ENCODE measurements at places on chromosomes 16 and 17.

DNA sequence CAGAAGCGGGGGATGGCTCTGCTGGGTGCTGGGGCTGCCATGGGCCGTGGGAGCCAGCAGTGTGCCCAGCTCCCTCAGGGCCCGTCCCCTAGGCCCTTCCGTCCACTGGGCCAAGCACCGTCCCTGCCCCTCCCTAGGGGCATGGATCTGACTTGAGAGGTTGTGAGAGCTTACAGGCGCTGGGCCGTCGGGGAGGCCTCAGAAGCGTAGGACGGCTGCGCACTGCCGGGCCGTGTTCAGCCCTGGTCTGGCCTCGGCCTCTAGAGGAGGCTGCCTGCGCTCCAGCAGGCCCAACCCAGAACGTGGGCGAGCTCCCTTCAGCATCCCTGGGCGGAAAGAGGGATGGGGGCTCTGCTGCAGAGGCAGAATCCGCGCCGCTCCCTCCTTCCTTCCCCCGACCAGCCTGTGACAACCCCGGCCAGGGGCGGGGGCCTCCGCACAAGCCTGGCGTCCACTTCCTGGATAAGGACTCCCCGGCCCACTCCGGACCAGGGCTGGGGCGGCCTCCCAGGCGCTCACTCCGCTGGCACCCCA lies 685 bp upstream of the MPG start:
- DNase-seq = peak; percentile 85

GRCh38 chr16:414395-415169 lies 10.9 kb upstream of the RAB11FIP3 start:
- no peak for DNase-seq

- no peak for DNase-seq
Measured at GRCh38 chr16:27439271-27440018, 37.5 kb downstream of the IL21R start.

- no peak for DNase-seq
Measured at GRCh38 chr16:77943801-77944200, 78.5 kb upstream of the CLEC3A start.

DNA sequence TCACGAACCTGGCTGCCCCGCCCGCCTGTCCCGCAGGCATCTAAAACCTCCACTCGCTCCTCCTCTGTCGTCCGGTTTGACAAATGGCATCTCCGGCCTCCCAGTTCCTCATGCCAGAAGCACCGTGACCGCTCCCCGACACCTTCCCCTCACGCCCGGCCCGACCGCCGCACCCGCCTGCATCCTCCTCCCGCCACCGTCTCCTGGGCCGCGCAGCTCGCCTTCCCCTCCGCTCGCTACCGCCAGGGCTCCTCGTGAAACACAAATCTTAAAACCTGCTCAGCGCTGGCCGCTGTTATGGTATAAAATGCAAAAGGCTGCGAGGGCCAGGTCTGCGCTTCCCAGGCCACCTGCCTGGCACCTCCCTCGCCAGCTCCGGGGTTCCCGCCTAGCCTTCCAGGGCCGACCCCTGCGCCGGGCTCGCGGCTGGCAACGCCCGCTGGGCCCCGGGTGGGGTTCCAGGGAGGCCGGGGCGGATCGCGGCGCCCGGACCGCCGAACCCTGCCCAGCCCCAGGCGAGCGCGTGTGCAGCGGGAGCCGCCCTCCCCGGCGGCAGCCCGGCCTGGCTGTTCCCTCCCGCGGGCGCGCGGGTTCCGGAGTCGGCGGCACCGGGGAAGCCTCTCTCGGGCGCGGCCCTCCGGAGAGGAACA lies 488 bp downstream of the SPSB3 start:
- DNase-seq = peak; percentile 34

DNA sequence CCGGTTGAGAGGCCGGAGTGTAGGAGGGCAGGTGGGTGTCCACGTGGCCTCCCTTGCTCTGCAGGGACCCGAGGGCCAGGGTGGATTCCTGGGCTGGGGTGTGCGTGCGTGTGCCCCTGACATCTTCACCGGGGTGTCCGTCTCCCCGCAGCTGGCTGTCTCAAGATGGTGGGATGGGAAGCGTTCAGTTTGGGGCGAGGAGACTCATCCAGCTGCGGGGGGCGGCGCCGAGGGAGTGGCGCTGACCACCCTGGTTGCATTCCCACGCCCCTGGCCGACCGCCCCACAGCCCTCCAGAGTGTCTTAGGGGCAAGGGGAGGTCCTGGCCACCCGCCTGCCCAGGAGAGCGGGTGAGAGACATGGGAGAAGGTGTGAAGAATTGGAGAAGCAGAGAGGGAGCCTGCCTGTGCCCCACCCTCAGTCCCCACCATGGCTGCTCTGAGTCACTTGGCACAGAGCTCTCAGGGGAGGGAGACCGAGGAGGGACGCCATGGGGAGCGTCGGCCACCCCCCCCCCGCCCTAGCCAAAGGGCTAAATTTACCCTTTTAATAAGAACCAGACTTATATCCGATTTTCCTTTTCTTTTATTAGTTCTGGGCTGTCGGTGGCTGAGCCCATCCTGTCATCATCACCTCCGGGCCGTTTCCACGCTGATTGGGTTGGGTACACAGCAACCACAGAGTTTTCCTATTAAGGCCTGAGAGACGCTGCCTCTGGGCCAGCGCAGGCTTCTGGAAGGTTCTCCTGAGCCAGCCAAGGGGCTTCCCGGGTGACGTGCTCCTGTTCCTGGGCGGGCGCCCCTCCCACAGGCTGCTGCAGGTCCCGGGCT lies 22.0 kb downstream of the BAHCC1 start:
- peak; percentile 79 for DNase-seq
